ENCODE measurements at places on chromosomes 6 and 20. TPM values are rescaled to one million over a fixed set of nuclear protein-coding genes. Genes with fewer than 3 reads are reported as not detected.

NHSL1 gene
- 20.6 TPM for total RNA-seq

DNA sequence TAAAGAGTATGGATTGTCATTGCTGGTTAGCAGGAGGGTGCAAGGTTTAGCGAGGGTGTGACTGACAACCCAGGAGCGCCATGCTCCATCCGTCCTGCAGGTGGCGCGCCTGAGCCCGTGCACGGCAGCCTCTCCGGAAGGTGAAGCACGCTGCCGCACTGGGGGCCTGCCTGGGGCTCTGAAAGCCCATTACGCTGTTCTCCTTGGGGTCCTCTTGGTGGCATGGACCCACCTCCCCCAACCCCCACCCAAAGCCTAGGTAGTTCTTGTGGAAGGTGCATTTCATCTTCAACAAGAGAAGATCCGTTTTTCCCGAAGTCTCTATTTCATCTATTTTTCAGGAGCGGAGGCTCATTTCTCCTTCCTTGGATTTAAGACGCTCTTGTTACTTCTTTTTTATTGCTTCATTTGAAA lies 197.4 kb upstream of the KCNG1 start:
- H3K36me3 ChIP-seq: no peaks in the 10 kb centered on the region
- H3K4me1 ChIP-seq: no peaks in the 10 kb centered on the region
- H3K4me3 ChIP-seq: no peak overlapping the region
- no peak for DNase-seq
- H3K27me3 ChIP-seq: no peaks in the 10 kb centered on the region

TSPYL1 gene
- 103 TPM for total RNA-seq

GRCh38 chr6:25874118-25874517 lies at the start of gene SLC17A3:
SLC17A3 (minus strand) TSS chr6:25874243; CDS start chr6:25868387, 5,856 bp downstream.
- H3K36me3 ChIP-seq: no peaks in the 10 kb centered on the region
- H3K27me3 ChIP-seq: no peaks in the 10 kb centered on the region
- no peak within 1 kb of the TSS for H3K4me3 ChIP-seq
- no peak for DNase-seq
- no peak within 1 kb of the TSS for H3K27ac ChIP-seq
- H3K4me1 ChIP-seq: no peaks in the 10 kb centered on the region

OR2J1 gene
- not detected for total RNA-seq

- no peaks in the 10 kb centered on the region for H3K36me3 ChIP-seq
- no peak overlapping the region for H3K27ac ChIP-seq
- DNase-seq: no peak
- H3K27me3 ChIP-seq: no peaks in the 10 kb centered on the region
These were observed 78.3 kb downstream of the FOXO3 start for GRCh38 chr6:108638993-108639392.

CD24 gene
- total RNA-seq: 57.4 TPM

DNA sequence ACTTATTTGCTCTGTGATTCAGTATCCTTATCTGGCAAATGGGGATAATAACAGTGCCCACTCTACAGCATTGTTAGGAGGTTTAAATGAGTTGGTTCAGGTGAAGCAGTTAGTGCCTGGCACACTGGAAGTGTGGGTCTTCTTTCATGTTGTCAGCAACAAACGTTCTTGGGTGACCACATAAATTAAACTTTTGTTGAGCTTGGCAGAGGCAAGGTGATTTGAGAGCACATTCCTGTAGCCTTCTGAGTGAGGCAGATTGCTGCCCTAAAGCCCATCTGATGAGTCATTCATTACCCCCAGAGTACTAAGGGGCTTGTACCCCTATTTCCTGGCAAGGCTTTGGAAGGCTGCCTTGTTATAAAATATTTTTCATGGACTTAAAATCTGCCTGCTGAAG lies 25.8 kb downstream of the SEC23B start:
- no peaks in the 10 kb centered on the region for H3K27me3 ChIP-seq
- no peaks in the 10 kb centered on the region for H3K4me1 ChIP-seq
- H3K27ac ChIP-seq: no peak overlapping the region

DPPA5 gene
- total RNA-seq: not detected

KHDC1L gene
- not detected for total RNA-seq

TDP2 gene
- total RNA-seq: 33.6 TPM

TMC2 gene
- total RNA-seq: not detected

DNA sequence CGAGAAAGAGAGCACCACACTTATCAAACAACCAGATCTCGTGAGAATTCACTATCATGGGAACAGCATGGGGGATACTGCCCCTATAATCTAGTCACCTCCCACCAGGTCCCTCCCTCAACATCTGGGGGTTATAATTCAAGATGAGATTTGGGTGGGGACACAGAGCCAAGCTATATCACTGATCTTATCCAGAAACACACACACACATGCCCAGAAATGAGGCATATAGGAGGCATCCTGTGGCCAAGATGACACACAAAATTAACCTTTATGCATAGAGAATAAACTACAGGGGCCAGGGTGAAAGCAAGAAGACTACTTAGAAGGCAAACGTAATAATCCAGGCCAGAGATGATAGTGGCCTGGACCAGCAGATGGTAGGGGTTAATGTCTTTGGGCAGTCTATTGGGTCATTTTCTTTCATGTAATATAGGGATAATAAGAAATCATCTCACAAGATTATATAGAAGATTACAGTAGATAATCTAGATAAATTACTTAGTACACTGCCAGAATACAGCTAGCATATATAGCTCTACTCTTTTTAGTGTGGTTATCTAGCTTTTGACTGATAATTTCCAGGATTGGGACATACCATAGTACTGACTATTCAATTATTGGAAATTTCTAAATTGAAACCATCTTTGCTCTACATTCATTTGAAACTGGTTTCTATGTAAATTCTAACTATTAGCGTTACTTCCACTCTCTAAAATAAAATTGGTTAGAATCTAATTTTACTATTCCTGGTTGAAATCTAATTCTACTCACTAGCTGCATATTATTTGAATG lies 20.0 kb downstream of the RNF144B start:
- H3K27ac ChIP-seq: no peak overlapping the region
- no peaks in the 10 kb centered on the region for H3K36me3 ChIP-seq
- H3K4me1 ChIP-seq: no peaks in the 10 kb centered on the region
- H3K27me3 ChIP-seq: no peaks in the 10 kb centered on the region
- no peak overlapping the region for H3K4me3 ChIP-seq

CAGE1 gene
- not detected for total RNA-seq

OLIG3 gene
- not detected for total RNA-seq

HSPA12B gene
- total RNA-seq: 0.21 TPM

- DNase-seq: peak; percentile 61
- peaks cover 13% of the 10 kb centered on the region for H3K4me1 ChIP-seq
- H3K4me3 ChIP-seq: no peak overlapping the region
- peak overlapping the region; percentile 68 for H3K27ac ChIP-seq
These were observed 7.8 kb upstream of the ACSS1 start for GRCh38 chr20:25065625-25066338.

- H3K27ac ChIP-seq: no peak overlapping the region
- H3K27me3 ChIP-seq: no peaks in the 10 kb centered on the region
- H3K36me3 ChIP-seq: no peaks in the 10 kb centered on the region
- no peak for DNase-seq
- no peaks in the 10 kb centered on the region for H3K4me1 ChIP-seq
- no peak overlapping the region for H3K4me3 ChIP-seq
These were observed 298.3 kb upstream of the SASH1 start for GRCh38 chr6:148044261-148044751.

- H3K27me3 ChIP-seq: no peaks in the 10 kb centered on the region
- H3K4me3 ChIP-seq: no peak overlapping the region
- H3K4me1 ChIP-seq: no peaks in the 10 kb centered on the region
- no peak for DNase-seq
- H3K27ac ChIP-seq: no peak overlapping the region
These were observed 8.0 kb upstream of the SNX3 start for GRCh38 chr6:108268845-108269244.

GRCh38 chr6:5541751-5542432 lies 280.6 kb downstream of the FARS2 start:
- peak; percentile 35 for DNase-seq
- no peak overlapping the region for H3K27ac ChIP-seq
- no peaks in the 10 kb centered on the region for H3K4me1 ChIP-seq
- no peaks in the 10 kb centered on the region for H3K27me3 ChIP-seq
- no peak overlapping the region for H3K4me3 ChIP-seq
- H3K36me3 ChIP-seq: no peaks in the 10 kb centered on the region

DNA sequence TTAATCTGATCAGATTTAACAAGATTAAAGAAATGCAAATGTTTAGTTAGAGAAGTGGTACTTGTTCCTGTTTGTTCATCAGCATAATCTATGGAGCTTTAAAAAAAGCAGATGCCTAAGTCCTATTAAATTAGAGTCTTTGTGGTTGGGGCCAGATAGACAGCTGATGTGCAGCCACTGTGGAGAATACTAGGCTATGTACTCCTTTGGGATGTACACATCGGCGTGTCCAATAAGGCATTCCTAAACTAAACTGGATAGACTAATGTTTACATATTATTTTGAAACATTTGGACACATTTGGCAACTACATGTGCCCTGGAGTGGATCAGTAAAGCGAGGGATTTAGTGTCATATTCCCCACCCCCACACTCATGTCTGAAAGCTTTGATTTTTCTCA lies 459.5 kb downstream of the LMBRD1 start:
- no peaks in the 10 kb centered on the region for H3K36me3 ChIP-seq
- no peaks in the 10 kb centered on the region for H3K4me1 ChIP-seq
- no peak overlapping the region for H3K4me3 ChIP-seq
- DNase-seq: no peak

GRCh38 chr20:52142757-52143156 lies 48.8 kb downstream of the ZFP64 start:
- H3K4me1 ChIP-seq: no peaks in the 10 kb centered on the region
- DNase-seq: no peak
- H3K27me3 ChIP-seq: no peaks in the 10 kb centered on the region
- no peaks in the 10 kb centered on the region for H3K36me3 ChIP-seq
- no peak overlapping the region for H3K27ac ChIP-seq
- H3K4me3 ChIP-seq: no peak overlapping the region

DNA sequence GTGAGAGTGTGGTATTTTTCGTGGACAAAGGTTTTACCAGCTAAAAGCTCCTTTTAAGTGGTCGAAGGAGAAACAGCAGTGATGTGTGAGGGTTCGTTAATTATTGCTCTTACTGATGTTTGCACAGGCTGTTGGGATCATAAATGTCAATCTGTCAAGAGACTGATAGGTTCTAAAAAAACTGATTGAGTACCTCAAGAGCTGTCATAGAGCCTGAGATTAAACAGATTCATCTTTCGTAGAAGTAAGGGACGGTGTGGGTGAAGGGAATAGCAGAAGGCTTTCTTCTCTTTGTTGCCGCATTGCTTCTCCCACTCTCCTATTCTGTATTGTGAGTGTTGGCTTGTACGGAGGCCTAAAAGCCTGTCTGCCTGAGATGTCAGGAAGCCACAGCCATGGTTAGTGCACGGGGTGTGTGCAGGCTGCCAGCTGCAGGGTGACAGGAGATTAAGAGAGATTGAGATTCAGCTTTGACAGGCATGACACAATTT lies 291.0 kb downstream of the ZFAND3 start:
- H3K4me1 ChIP-seq: no peaks in the 10 kb centered on the region
- peaks cover 2% of the 10 kb centered on the region for H3K36me3 ChIP-seq
- no peak overlapping the region for H3K4me3 ChIP-seq
- no peaks in the 10 kb centered on the region for H3K27me3 ChIP-seq

GRCh38 chr6:125753937-125754259 lies 4.5 kb downstream of the HEY2 start:
- H3K4me1 ChIP-seq: peaks cover 15% of the 10 kb centered on the region
- H3K27ac ChIP-seq: no peak overlapping the region
- peaks cover 63% of the 10 kb centered on the region for H3K27me3 ChIP-seq
- DNase-seq: no peak
- no peaks in the 10 kb centered on the region for H3K36me3 ChIP-seq

FOXC1 gene
- total RNA-seq: 6.7 TPM

PARD6B gene
- total RNA-seq: 132 TPM

GRCh38 chr6:5046430-5046829 lies 38.7 kb upstream of the PPP1R3G start:
- DNase-seq: no peak
- H3K36me3 ChIP-seq: no peaks in the 10 kb centered on the region
- H3K4me3 ChIP-seq: no peak overlapping the region
- no peak overlapping the region for H3K27ac ChIP-seq
- no peaks in the 10 kb centered on the region for H3K4me1 ChIP-seq

ZNF391 gene
- 4.4 TPM for total RNA-seq

MUC22 gene
- total RNA-seq: not detected

GRCh38 chr6:26355366-26355765 lies 9.6 kb upstream of the BTN3A2 start:
- no peak for DNase-seq
- H3K4me1 ChIP-seq: 0 out of 2 replicates have a peak, but pooled peaks cover 2% of the 10 kb centered on the region
- no peak overlapping the region for H3K27ac ChIP-seq
- no peak overlapping the region for H3K4me3 ChIP-seq
- no peaks in the 10 kb centered on the region for H3K27me3 ChIP-seq

PROCR gene
- 38.0 TPM for total RNA-seq

TMEM170B gene
- 1.3 TPM for total RNA-seq

DNA sequence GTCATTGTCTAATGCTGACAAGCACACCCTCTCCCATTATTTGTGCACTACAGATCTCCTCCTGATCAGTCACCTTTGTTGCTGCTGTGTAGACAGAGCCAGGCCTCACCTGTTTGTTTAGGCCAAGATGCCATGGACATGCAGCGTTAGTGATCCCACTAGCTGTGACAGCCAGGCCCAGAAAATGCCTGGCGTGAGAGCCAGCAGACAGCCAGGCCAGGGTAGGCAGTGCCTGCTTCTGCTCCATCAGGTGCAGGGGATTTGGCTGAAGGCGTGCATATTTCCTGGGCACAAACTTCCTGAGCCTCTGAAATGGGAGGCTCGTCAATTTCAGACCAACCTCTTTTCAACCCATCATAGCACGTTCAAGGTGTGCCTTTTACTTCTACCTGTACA lies 27.3 kb downstream of the MANBAL start:
- no peaks in the 10 kb centered on the region for H3K36me3 ChIP-seq
- no peaks in the 10 kb centered on the region for H3K4me1 ChIP-seq
- no peaks in the 10 kb centered on the region for H3K27me3 ChIP-seq
- H3K4me3 ChIP-seq: no peak overlapping the region

DNA sequence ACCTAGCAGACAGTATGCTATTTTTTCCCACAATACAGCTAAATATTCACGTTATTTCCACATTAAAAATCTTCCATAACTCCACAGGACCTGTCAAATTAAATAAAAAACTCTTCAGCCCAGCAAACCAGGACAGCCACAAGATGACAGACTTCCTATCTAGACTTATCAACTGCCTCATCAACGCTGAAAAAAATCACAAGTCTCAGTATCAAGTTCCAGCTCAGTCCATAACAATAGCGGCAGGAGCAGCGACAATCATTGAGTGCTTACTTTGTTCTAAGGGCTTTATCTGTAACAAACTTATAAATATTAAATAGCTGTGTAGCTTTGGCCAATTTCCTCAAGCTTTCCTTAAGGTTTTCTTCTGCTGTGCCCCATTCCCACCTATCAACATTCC lies 24.7 kb downstream of the RCAN2 start:
- DNase-seq: no peak
- H3K4me3 ChIP-seq: no peak overlapping the region
- H3K36me3 ChIP-seq: no peaks in the 10 kb centered on the region
- H3K27ac ChIP-seq: no peak overlapping the region

TAAR8 gene
- not detected for total RNA-seq

Measured in Panc1 (cell line).